Left lung (tissue), 14 donors: ENCODE measurements at places on chromosomes 4 and X. TPM values are rescaled to one million over a fixed set of nuclear protein-coding genes. Genes with fewer than 3 reads are reported as not detected.

The BLTP1 gene
- 110 TPM for polyA plus RNA-seq

- DNase-seq, result no peak
Observed at GRCh38 chr4:47974566-47974965, 41.9 kb downstream of the CNGA1 start.

GRCh38 chr4:6884341-6884870, 25.2 kb upstream of the TBC1D14 start:
- no peak for DNase-seq

DNA sequence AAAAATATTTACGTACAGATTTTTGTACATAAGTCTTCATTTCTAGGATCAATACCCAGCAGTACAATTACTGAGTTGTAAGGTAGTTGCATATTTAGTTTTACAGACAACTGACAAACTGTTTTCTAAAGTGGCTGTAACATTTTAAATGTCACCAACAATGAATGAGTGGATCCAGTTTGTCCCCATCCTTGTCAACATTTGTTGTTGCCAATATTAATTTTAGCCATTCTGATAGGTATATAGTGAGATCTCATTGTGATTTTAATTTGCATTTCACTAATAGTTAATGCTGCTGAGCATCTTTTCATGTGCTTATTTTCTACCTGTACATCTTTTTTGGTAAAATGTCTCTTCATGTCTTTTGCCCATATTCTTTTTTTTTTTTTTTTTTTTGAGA, 30.9 kb upstream of the NOCT start:
- no peak for DNase-seq

GRCh38 chrX:12779534-12779933, 11.7 kb upstream of the PRPS2 start:
- no peak for DNase-seq
